ENCODE measurements at places on chromosomes 6 and 20. TPM values are rescaled to one million over a fixed set of nuclear protein-coding genes. Genes with fewer than 3 reads are reported as not detected.

DNA sequence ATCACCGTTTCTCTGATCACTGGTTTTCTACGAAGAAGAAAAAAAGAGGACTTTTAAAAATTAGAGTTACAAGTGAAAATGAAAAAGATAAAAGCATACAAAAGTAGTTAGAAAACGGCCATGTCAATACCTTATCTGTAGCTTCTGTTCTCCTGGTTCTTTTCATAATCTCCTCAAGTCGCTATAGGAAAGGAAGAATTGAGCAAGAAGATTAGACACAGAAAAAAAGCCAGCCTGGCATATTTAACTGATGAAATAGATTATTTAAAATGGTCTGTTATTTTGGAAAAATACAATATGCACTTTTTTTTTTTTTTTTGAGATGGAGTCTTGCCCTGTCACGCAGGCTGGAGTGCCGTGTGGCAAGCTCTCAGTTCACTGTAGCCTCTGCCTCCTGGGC, 70.2 kb upstream of the BCLAF1 start:
- no peak for DNase-seq

DNA sequence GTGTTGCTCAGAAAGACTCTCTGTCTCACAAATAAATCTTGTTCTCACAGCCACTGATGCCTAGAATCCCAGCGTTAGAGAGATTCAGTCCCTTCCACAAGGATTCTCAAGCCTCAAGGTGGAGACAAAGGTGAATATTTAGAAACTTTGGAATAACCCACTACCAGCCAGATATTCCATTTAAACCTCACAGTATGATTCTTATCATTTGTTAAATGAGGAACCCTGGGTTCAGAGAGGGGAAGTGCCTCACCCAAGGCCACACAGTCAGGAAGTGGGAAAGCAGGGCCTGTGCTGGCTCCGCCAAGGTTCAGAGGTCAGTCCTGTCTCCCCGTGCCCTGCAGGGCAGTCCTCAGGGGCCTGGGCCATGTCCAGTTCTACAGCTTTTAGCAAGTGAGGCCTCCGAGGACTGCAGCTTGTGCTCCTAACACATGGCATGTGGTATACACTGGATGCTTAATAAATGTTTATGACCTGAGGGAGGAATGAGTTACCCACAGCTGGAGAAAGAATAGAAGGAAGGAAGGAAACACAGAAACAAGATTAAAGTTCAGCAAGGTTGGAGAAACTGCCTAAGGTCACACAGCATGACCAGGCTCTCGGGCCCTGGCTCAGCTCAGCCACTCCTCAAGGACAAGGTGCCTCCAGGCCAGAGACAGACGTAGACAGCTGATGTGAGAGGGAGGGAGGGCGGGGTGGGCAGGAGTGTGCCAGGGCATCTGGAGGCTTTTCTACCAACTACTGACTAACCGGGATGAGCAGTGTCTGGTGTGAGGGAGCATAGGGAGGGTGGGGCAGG, 3.9 kb upstream of the TGM2 start:
- DNase-seq, result no peak

DNA sequence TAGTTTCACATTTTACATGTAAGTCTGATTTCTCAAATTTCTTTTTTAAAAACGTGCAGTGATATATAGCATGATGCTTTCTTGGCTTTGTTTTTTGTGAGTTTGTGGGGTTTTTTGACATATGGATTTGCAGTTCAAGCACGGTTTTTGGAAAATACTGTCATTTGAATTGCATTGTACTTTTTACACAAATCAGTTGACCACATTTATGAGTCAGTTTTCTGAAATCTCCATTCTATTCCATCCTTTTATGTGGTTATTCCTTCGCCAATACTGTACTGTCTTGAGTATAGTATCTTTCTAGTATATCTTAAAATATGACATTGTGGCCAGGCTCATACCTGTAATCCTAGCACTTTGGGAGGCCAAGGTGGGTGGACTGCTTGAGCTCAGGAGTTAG, 890.0 kb upstream of the CITED2 start:
- no peak for DNase-seq

GRCh38 chr6:111338843-111339242, 144.2 kb downstream of the REV3L start:
- DNase-seq, result no peak

DNA sequence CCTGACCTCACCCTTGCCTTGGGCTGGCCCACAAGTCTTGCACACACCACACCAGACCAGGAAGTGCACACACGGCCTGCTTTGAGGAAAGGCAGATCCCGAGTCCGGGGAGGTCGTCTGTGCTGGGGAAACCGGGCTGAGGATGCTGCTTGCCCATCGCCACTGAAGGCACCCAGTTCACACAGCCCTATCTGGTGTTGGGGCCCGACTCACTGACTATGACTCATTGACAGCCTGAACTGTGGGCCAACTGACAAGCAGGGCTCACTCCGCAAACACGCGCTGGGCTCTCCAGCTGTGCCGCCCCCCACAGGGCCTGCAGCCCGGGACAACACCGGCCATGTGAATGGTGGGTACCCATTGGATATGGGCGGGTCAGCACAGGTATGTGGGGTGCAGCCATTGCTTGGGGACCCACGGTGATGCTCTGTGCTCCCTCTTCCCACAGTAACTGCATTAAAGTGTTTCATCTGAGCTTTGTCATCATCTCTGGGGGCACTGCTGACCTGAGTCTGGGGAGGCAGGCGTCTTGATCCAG, 1.6 kb downstream of the SAMD10 start:
- peak; percentile 28 for DNase-seq

DNA sequence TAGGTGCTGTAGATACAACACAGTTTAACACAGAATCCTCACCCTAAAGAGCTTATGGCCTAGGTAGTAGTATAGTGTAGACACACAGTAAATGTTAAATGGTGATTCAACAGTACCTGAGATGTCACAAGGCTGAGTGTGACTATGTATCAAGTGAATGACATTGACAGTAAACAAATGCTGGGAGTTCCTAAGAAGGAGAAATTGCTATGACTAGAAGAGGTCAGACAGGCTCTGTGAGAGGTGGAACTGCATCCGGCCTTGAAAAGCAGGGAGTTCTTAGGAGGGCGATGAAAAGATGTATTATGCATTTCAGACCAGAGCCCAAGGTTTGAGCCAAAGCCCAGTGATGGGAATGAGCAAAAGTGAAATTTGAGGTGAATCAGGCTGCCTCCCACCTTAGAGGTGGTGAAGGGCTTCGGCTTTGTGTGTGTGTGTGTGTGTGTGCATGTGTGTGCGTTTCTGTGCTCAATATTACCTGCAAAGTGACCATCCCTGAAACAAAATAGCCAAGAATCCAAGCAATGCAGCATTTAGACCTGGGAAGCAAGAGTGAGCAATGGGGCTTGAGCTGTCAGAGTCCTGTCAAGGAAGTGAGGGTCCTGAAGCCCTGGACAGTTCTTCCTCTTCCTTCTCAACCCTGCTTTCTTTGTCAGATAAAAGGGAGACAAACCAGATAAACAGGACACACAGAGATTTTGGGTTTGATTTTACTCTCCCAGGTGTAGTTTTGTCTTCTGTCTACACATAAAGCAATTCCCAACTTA, 32.3 kb upstream of the CITED2 start:
- no peak for DNase-seq

DNA sequence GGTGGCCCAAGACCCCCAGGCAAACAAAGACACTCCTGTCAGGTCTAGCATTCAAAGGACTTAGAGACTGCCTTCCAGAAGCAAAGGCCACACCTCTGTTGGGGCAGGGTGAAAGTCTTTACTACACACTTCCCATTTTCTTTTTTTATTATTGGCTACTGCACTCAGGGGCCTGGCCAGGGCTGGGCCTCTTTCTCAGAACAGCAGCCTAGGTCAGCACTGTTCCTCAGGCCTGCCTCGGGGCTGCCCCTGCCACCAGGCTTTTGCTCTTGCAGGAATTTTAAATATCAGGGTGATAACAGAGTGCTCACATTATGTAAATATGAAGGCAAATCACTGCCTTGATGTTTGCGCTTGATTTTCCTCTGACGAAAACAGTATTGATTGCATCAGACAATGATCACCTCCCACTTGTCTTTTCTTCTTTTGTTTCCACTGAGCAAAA, 18.5 kb downstream of the GSTA4 start:
- DNase-seq, result no peak

DNA sequence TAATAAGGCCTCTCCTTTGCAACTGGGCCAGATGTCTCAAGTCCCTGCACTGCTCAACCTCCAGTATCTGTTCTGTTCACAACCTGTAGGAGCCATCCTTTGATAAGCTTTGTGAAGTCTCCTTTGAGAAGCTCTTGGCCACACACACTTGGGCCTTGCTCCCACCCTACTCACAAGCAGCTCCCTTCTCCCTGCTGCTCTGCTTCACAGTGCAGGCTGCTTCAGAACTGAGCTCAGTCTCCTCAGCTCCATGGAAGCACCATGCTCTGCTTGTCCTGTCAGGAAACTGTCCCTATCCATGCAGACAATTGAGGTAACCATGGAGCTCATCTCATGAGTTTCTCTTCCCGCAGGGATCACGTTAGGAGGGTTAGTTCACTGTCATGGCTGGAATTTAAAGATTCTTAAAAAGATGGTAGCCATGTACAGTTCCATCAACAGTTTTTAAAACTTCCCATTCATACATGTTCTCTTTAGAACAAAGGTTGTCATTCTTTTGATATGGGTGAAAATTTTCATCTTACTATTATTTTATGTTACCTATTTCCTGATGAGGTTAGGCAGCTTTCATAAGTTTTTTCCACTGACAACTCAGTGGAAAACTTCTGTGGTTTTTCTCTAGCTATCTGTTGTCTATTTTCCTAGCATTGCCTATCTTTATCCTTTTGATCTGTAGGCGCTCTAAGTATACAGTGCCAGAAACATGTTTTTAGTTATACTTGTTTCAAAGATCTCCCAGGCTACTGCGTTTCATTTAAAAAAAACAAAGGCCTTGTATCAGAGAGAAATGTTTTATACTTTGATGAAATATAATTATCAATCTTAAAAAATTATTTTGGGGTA, 62.6 kb downstream of the AK9 start:
- DNase-seq, result no peak

- DNase-seq, result no peak
Measured at GRCh38 chr6:126280287-126280686, 59.6 kb upstream of the CENPW start.

- DNase-seq, result no peak
Measured at GRCh38 chr6:77106992-77107391, 356.3 kb downstream of the HTR1B start.

- no peak for DNase-seq
Measured at GRCh38 chr6:111747829-111748228, 125.4 kb downstream of the FYN start.

- no peak for DNase-seq
Measured at GRCh38 chr6:141123497-141123896, 1009.2 kb upstream of the GJE1 start.

DNA sequence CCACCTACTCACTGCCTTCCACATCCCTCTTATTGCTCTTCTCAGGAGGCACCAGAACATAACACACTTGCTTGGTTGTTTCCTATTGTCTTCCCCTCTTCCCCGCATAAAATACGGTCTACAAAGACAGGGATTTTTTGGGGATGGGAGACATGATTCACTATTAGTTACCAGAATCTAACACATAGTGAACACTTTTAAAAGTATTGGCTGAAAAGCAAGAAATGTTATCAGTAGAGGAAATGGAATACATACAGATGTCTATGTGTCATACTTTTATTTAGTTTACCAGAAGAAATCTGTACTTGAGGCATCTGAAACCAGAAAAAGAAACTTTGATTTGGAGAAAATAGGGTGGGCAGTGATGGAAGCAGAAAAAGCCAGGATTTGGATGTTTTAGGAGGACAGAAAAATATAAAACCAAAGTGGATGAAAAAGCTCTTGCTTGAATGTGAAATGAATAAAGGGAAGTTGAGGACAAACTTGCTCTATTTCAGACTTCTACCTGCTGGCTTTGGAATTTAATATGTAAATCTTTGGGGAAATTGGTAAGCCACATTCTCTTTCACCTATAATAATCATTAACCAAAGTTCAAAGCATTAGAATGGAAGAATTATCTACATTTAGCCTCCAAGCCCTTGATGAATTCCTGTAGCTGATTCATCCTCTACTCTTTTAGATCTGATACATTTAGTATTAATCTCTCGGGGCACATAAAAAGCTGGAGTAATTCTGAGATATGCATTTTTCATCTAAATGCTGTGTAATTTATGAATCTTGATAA, 82.6 kb downstream of the DOK5 start:
- no peak for DNase-seq

- DNase-seq, result no peak
Measured at GRCh38 chr6:109713097-109713496, 22.0 kb downstream of the FIG4 start.

DNA sequence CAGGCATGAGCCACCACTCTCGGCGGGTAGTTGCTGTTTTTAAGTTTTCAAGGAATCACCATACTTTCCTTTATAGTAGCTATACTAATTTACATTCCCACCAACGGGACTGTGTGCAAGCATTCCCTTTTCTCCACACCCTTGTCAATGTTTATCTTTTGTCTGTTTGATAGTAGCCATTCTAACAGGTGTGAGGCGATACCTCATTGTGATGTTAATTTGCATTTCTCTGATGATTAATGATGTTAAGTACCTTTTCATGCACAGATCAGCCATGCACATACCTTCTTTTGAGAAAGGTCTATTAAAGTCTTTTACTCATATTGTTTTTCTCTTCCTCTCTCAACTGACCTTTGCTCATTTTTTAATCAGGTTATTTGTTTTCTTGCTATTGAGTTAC, 43.0 kb upstream of the CCND3 start:
- no peak for DNase-seq

The GHRH gene
- 0.68 TPM for total RNA-seq

The TFEB gene
- 2.4 TPM for total RNA-seq

The KIF6 gene
- 0.88 TPM for total RNA-seq

The AARS2 gene
- total RNA-seq, result 21.7 TPM

The OR2H1 gene
- total RNA-seq, result not detected

The NT5E gene
- total RNA-seq, result 0.33 TPM

The JAG1 gene
- total RNA-seq, result 54.0 TPM

The TNNC2 gene
- total RNA-seq, result 3.1 TPM
